Suprapubic skin (tissue), 4 donors: ENCODE measurements at places on chromosomes 6 and 20. TPM values are rescaled to one million over a fixed set of nuclear protein-coding genes. Genes with fewer than 3 reads are reported as not detected.

The DEFB113 gene
- not detected for total RNA-seq

The SLC35F1 gene
- 1.0 TPM for total RNA-seq

The KHDC1L gene
- total RNA-seq, result not detected

- DNase-seq, result no peak
Observed at GRCh38 chr20:1402149-1402548, 9.3 kb upstream of the FKBP1A start.

DNA sequence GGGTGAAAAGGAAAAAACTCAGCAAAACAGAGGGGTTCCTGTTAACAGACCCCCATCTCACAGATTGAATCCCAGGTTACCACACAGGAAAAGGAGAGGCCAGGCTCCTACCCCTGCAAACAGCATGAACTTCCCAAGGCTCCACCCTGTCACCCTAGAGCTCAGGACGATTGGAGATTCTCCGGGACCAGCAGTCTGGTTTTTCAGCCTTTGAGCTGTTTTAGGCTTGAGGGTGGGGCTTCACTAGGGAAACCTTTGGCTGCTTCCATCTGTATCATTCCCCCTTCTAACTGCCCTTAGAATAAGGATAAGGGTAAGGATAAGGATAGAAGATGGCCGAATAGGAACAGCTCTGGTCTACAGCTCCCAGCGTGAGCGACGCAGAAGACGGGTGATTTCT lies 16.0 kb downstream of the C6orf58 start:
- DNase-seq, result no peak

DNA sequence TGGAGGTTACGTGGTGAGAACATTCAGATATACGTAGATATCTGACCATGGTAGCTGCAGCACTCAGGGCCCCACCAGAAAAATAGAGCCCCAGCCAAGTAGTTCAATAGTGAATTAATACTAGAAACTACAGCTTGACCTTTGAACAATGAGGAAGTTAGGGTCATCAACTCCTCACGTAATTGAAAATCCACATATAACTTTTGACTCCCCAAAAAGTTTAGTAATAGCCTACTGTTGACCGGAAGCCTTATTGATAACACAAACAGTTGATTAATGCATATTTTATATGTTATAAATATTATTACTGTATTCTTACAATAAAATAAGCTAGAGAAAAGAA lies 117.9 kb downstream of the SNX5 start:
- no peak for DNase-seq

- DNase-seq, result peak; percentile 29
Observed at GRCh38 chr20:19251958-19252357, 39.5 kb downstream of the SLC24A3 start.

DNA sequence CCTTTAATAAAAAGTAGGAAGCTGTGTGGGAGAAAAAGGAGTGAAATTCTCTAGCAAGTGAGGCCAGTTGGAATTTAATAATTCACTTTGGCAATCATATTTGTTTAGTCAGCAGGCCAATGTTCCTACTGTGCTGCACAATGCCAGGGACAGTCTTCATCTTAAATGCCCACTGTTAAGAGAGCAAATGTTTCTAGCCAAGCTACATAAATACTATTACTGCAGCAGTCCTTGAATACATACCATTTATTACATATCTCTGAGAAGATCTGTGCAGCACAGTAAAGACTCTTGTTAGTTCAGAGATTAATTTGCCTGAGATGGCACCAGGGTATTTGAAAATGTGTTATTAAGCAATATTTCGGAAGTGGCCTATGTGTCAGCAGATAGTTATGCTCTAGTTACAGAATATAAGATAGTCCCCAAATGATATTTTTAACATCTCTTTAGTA lies 105.4 kb downstream of the OGFRL1 start:
- no peak for DNase-seq

DNA sequence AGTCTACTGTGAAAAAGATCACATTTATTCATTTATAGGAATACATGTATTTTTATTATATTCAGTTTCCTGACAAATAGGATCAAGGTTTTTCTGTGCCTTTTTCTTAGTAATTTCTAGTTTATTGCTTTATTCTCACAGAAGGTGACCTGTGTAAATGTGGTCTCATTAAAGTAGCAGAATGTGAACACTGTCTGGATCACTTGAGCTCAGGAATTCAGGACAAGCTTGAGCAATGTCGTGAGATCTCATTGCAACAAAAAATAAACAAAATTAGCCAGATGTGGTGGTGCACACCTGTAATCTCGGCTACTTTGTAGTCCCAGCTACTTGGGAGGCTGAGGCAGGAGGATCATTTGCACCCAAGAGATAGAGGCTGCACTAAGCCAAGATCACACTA lies 516.7 kb downstream of the CDKAL1 start:
- DNase-seq, result no peak

The TCP11 gene
- total RNA-seq, result not detected

The PDE7B gene
- 0.26 TPM for total RNA-seq

- no peak for DNase-seq
Observed at GRCh38 chr6:73548458-73549446, 27.9 kb upstream of the EEF1A1 start.

The TREML2 gene
- not detected for total RNA-seq

GRCh38 chr6:44682987-44683779 lies 295.7 kb downstream of the CDC5L start:
- no peak for DNase-seq

GRCh38 chr6:147879031-147879580 lies 370.6 kb downstream of the SAMD5 start:
- DNase-seq, result no peak

GRCh38 chr20:25508083-25508770 lies 77.1 kb downstream of the NINL start:
- no peak for DNase-seq

GRCh38 chr6:73225396-73225795 lies at the start of gene KHDC1L:
TSS of gene KHDC1L (minus strand) at chr6:73225496. CDS start at chr6:73225408, 88 bp downstream.
- DNase-seq, result no peak

The GPX5 gene
- not detected for total RNA-seq

The EBF4 gene
- total RNA-seq, result 6.0 TPM

DNA sequence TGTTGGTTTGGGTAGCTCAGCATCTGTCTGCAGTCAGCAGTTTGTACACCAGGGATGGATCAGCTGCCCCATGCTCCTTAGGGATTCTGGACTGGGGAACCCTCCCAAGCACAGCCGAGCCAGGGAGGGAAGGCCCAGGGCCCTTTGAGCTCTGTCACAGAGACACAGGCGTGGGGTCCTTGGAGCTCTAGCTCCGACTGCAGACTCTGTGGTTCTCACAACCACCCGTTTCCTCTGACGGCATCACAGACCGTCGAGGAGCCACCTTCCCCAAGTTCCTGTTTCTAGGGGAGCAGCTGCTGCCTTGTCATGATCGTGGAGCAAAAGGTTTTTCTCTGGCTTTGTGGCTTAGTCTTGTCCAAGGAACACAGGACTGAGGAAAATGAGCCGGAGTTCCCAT lies at the start of gene SLA2:
TSS of gene SLA2 (minus strand) at position 199 of the 400 bp plus-strand sequence. CDS start 4,861 bp downstream, outside the sequence.
- DNase-seq, result no peak

The E2F3 gene
- total RNA-seq, result 2.5 TPM

DNA sequence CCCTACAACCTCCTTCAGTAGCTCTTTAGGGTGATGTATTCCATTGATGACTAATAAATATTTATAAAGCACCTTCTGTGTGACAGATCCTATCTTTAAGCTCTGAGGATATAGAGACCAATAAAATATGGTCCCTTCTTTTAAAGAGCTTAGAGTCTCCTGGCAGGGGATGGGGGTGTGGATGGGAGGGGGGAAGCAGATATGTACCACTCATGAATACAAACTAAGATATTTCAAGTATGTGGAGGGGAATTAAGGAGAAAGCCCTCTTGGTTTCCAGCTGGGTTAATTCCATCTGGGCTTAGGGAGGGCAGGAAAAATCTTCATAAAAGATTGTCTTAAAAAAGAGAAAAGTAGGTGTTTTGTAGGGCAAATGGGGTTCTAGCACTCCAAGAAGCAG lies 21.6 kb upstream of the FBXO9 start:
- no peak for DNase-seq

The BMP5 gene
- total RNA-seq, result not detected

- DNase-seq, result no peak
Observed at GRCh38 chr20:24004471-24004870, 15.9 kb upstream of the GGTLC1 start.

- no peak for DNase-seq
Observed at GRCh38 chr6:137700751-137701477, 166.1 kb upstream of the TNFAIP3 start.

GRCh38 chr20:6940876-6941275 lies 173.4 kb downstream of the BMP2 start:
- DNase-seq, result no peak

GRCh38 chr6:41440958-41441357 lies 105.2 kb upstream of the FOXP4 start:
- no peak for DNase-seq

The CDKN1A gene
- total RNA-seq, result 138 TPM

The HLA-DRA gene
- 261 TPM for total RNA-seq

The CFAP61 gene
- 0.80 TPM for total RNA-seq

The ORC3 gene
- 11.0 TPM for total RNA-seq

- peak; percentile 20 for DNase-seq
Observed at GRCh38 chr20:43543138-43543537, 15.7 kb upstream of the SGK2 start.

DNA sequence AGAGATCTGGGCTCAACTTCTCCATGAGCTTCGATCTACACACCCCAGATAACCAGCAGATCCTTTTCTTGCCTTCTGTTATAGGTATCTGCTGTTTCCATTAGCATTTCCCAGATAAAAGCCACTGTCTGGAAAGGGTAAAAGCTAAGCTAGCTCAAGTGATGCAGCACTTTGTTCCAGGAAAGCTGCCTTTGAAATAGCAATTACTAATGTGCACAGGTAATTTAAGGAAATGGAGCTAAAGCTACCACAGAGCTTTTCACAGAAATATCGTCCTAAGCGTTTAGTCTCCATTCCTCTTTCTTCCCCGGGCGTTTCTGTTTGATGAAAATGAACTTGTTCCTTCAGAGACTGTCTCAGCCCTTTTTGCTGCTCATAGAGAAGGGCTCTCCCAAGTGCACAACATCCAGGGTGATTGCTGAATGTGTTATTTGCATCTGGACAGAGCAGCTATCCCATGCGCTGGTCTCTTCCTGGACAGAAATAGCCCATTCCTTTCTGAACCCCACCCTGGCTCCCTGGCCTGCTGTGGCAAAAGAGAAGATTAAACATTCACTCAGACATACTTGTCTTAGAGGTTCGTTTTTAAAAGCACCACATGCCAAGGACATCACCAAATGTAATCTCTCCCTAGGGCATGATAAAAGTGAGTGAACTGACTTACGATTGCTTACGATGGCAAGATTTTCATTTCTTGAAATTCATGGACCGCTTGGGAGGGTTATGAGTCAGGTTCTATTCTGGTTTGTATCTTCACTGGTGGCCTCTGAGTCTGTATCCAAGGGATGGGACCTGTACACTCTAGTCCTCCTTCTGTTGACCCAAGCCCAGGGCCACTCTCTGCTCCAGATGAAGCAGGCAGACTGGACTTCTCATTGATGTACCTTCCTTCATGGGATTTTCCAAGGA lies 429.1 kb upstream of the CDH4 start:
- no peak for DNase-seq

DNA sequence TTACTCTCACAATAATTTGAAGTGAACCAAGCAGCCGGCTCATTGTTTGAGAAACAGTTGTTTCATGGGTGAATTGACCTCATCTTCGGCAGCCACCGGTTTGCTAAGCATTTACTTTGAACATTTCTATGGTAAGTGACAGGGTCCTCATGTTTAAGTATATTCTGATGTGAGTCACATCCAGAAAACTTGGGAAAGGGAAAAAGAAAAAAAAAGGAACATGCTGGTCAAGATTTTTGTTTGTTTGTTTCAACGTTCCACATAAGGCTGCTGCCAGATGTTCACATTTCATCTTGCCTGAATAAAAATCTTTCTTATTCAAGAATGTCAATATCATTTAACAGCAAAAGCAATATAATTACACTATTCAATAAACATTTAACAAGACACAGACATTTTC lies 55.0 kb upstream of the EXOC2 start:
- DNase-seq, result no peak

The JPH2 gene
- total RNA-seq, result 3.8 TPM

The TSPO2 gene
- total RNA-seq, result not detected

The KCNB1 gene
- 0.91 TPM for total RNA-seq

The OSTM1 gene
- total RNA-seq, result 37.8 TPM

The MMP24OS gene
- total RNA-seq, result 36.8 TPM

The HLA-F gene
- 25.6 TPM for total RNA-seq

DNA sequence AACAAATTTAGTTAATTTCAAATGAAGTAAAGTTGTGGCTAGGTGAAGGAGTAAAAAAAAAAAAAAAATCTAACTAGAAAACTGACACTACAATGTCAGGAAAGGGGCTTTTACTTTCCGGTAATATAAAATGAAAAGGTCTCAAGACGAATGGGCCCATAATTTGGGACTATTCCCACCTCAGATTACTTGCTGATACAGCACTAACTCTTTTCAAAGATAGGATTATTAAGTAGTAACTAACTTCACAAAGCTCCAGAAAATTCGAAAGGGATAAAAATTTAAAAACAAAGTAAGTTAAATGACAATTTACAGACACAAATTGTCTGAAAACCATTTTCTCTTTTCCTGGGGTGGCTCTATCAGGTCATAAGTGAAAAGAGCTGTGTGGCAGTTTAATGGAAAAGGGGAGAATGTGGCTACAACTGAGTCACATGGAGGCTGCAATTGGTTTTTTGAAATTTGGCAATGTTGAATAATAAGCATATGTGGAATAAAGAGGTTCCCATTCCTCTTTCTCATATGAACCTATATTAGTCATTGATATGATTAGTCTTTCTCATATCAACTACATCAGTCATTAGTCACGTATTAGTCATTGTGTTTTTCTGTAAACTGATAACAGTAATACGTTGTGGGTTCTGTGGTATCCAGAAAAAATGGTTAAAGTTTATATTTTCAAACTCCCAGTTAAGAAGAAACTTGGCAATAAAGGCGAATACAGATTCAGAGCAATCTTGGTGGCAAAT lies 78.0 kb downstream of the RWDD2A start:
- DNase-seq, result no peak

The SOX18 gene
- 3.9 TPM for total RNA-seq
